A172 (cell line): ENCODE measurements at places on chromosomes 13 and 19. TPM values are rescaled to one million over a fixed set of nuclear protein-coding genes. Genes with fewer than 3 reads are reported as not detected.

- peak; percentile 19 for DNase-seq
Observed at GRCh38 chr19:46546194-46546896, 50.7 kb upstream of the PNMA8B start.

DNA sequence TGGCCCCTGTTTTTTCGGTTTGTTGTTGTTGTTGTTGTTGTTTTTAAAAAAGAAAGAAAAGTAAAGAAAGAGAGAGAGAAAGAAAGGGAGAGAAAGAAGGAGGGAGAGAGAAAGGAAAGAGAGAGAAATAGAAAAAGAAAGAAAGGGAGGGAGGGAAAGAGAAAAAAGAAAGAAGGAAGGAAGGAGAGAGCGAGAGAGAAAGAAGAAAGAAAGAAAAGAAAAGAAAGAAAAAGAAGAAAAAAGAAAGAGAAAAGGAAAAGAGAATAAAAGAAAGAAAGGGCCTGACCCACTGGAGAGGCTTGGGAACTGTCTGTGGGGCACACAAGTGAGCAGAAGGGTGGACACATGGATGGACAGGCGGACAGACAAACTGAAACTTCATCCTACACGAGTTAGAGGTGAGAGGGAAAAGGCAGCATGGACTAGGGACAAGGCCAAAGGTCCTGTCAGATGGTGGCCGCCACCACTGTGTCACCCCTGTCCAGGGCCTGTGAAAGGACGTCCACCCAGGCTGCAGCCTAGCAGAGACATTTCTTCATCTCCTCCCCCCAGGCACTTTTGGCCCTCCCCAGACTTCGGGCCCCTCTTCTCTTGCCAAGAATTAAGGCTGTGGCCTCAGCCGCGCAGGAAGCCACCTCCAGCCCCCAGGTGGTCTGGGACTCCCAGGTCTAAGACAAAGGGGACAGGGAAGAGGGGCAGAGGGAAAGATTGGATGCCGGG lies 9.1 kb upstream of the BCAM start:
- DNase-seq: no peak

ZNF57 gene
- 7.2 and 9.2 TPM in 2 replicates for total RNA-seq

RFPL4A gene
- total RNA-seq: not detected in 2 replicates

DNA sequence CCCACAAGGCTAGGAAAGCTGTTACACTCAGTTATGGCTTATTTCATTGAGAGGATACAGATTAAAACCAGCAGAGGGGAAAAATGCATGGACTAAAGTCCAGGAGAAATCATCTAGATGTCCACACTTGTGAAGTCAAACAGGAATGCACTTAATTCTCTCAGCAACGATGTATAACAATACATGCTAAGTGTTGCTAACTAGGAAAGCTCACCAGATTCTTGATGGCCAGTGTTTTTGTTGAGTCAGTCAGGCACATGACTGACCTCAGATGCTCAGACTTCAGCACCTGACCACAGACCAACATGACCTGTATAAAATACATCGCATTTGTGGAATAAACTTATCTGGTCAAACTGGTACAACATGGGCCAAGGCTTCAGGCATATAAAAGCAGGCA lies 470.2 kb upstream of the PRR20A start:
- no peak for DNase-seq

DNA sequence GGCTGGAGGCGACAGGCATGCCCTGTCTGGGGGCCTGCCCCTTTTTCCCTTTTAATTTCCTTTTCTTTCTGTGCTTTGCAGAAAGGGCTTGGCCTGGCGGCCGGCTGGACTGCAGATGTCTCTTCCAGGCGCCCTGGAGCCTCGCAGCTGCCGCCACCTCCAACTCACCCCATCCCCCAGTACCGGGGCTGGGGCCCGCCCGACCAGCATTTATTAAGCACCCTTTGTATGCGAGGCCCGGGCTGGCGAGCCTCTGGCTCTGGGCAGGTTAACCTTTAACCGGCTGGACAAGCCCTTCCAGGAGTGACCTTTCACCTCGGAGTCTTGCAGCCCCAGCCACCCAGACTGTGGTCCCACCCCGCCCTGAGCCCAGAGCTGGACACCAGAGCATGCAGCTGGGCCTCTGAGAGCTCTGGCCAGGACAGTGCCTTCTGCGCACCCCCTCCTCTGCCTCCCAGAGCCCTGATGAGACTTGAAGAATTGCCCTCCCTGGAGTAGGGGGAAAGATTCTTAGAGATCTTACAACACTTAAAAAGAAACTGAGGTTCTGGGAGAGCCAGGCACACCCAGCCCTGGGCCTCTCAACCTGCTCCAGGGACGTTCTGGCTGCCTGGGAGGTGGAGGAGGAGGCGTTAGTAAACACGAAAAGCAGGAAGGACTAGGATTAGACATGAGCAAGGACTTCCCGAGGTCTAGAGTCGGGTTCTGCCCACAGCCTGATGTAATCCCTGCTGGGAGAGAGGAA lies 1.1 kb upstream of the NR2F6 start:
- no peak for DNase-seq

DNA sequence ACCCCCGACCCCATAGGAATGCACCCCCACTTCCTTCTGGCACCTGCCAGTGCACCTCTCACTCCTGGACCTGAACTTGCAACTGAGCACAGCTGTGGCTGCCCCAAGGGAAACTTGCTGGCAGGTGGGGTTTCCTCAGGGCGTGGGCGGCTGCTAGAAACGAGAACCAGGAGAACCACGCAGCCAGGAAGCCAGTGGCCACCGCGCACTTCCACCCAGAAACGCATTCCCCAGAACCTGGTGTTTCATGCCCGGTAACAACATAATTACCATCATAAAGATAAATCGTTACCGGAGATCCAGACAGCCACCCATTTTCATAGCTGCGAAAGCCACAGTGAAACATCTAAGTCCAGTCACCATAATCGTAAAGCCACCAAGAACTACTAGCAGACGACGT lies 75.2 kb upstream of the C13orf46 start:
- DNase-seq: no peak

CD33 gene
- 1.2 and 3.1 TPM in 2 replicates for total RNA-seq

DNA sequence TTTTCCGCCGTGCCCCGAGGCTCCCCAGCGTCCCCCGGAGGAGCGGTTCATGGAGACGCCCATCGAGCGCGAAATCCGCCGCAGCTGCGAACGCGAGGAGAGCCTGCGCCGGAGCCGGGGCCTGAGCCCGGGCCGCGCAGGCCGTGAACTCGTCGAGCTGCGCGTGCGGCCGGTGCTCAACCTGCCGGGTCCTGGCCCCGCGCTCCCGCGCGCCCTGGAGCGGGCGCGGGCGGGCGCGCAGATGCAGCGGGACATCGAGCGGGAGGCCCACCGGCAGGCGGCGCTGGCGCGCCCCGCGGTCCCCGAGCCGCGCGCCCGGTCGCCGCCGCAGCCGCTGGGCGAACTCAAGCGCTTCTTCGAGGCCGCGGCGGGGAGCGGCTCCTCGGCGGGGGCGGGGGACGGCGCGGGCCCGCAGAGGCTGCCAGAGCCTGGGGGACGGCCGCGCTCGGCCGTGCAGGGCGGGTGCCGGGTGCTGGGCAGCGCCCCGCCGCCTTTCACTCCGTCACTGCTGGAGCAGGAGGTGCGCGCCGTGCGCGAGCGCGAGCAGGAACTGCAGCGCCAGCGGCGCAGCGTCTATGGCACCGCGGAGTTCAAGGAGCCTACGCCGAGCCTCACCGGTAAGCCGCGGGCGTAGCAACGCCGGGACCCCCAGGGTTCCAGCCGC lies 807 bp downstream of the MISP3 start:
- DNase-seq: peak; percentile 45

DNA sequence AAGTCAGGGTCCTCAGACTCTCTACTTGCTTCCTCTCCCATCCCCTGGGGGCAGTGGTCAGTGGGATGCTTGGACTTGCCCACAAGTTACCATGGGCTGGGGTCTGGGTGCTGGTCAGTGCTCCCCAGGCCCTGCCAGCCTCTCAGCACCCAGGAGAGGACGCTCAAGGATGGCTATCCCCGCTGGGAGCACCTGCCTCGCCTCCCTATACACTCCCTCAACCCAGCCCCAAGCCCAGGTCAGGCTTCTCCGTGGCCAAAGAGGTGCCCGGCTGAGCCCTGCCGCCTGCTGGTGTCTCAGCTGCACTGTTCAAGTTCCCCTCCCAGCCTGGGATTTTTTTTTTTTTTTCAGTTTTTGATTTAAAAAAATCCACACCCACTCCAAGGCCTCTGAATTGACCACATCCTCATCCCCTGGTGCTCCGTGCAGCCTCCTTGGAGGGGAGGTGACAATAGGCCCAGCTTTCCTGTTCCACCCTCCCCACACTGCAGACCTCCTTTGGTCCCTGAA lies 10.8 kb downstream of the F2RL3 start:
- DNase-seq: peak; percentile 21

LILRB1 gene
- not detected in 2 replicates for total RNA-seq

TINCR gene
- 0.50 and 1.8 TPM in 2 replicates for total RNA-seq

DNA sequence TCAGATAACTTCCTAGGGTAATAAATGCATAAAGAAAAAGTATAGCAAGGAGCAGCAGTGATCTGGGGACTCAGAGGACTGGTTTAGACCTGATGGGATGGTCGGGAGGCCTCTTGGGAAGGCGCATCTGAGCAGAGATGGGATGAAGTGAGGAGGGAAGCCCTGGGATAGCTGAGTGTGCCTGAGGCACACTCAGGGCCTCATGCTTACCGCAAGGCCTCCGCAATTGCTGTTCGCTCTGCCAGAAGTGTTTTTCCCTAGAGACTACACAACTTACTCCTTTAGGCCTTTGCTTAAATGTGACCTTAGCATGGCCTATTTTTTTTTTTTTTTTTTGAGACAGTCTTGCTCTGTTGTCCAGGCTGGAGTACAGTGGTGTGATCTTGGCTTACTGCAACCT lies 4.1 kb upstream of the DLL3 start:
- no peak for DNase-seq

DNA sequence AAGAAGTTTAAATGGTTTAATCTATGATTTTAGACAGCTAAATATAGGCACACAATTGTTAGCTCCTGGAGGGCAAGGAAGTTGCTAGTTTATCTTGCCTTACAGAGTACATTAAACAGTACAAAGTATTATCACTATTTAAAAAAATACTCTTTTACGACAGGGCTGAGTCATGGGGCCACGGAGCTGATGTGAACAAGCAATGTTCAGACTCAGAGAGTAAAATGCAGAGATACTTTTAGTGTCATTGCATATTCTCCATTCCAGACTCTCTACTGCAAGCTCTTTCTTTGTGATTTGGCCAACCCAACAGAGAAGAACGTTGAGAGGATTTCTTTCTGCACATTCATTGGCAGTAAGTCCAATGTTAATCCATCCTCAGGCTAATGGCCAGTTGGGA lies 352.4 kb downstream of the SPRY2 start:
- DNase-seq: no peak

- DNase-seq: no peak
Observed at GRCh38 chr13:109730812-109731335, 55.5 kb downstream of the IRS2 start.

DNA sequence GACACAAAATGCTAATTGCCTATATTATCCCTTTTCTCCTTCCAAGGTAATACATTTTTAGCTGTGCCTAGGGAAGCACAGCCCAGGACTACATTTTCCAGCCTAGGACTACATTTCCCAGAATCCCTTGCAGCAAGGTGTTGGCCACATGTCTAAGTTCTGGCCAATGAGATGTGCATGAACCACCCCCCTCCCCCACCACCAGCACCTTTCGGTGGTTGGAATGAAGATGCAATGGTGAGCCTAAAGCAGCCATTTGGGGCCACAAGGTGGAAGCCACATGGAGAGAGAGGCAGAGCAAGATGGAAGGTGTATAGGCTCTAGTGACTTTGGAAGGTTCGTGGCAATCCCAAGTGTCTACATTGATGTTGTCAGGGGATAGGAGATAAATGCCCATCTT lies 16.2 kb downstream of the UNC13A start:
- peak; percentile 59 for DNase-seq

DNA sequence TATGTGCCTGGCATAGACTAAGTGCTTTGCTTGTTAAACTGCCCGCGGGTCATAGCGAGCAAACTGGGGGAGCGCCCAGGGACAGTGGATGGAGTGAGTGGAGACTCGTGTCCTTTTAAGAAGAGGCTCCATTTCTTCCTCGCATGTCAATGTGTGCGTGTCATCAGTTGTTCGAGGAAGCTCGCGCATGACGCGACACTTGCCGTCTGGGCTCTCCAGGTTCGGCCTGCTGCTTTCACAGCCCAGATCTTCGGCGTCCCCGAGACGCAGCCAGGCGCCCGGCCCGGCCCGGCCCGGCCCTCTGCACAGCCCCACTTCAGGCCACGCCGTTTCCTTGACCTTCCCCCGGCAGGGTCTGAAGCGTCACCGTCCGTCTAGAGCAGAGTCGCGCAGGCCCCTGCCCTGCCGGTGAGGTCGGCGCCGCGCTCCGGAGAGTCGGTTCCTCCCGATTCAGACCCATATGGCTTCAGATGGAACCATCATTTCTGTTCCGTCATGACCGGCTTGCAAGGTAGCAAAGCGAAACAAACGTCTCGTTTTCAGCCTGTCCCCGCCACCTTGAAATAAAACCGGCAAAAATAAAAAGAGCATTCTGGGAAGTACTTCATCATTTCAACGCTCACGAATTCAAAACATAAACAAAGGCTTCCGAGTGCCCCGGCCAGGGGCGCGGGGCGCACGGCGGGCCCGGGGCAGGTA lies 599 bp upstream of the ARHGEF7 start:
- no peak for DNase-seq

GRCh38 chr19:28519952-28520861 lies 692.7 kb downstream of the UQCRFS1 start:
- peak; percentile 88 for DNase-seq
